NCI-H226 (cell line): ENCODE measurements at places on chromosomes 1 and 21.

- DNase-seq, result no peak
These were observed 235.0 kb downstream of the PTGER3 start for GRCh38 chr1:70812442-70813109.

GRCh38 chr1:50724626-50725286 lies 235.3 kb downstream of the FAF1 start:
- no peak for DNase-seq

GRCh38 chr1:22709891-22710700 lies 543 bp upstream of the EPHB2 start:
- DNase-seq, result peak; percentile 27

DNA sequence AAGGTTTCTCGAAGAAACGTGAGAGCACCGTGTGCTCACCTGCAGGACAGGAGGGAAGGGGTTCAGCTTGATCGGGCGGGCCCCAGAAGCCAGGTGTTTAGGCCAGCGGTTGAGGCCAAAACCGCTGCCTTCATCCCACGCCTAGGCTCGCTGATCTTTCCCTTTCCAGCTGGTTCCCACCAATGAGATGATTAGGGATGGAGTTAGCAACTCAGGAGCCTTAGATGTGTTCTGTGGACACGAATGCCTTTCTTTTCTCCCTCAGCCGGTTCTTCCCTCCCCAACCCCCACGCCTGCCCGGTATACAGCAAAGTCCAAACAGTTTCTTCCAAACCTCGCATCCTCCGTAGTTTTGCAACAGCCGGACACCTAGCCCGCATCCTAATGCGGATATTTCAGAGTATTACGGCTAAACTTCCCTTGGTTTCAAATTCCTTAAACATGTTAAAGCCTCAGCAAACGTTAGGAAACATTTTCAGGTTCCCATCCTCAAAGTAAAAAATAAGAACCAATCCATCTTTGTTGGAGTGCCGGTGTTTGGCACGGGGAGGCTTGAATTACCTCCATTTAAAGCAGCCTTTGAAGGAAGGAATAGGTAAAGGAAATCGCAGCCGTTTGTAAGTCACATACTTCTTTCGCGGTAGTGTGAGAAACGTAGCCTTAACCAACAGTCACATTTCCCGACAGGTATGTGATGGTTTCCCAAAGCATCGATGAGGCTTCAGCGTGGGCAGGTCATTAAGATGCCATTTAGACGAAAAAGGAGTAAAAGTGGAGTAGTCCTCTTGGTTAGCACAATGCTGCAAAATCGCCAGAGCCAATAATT lies 1.1 kb downstream of the LRRC8C start:
- no peak for DNase-seq

DNA sequence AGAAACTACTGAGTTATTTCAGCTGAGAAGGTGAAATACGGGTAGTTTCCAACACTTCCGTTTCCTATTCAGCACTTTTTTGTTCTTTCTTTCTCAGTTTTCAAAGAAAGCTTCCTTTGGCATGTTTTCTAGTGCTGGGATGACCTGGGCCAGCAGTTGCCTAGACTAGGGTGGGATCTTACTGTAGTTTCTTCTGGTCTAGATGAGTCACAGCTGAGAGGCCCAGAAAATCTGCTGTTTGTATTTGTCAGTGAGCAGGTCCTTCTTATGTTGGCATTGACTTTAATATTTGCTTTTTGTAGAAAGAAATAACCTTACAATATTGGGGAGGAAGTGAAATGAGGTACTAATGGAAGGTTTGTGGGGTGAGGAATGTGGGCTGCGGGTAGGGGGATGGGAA lies 22.2 kb downstream of the C1orf21 start:
- no peak for DNase-seq

DNA sequence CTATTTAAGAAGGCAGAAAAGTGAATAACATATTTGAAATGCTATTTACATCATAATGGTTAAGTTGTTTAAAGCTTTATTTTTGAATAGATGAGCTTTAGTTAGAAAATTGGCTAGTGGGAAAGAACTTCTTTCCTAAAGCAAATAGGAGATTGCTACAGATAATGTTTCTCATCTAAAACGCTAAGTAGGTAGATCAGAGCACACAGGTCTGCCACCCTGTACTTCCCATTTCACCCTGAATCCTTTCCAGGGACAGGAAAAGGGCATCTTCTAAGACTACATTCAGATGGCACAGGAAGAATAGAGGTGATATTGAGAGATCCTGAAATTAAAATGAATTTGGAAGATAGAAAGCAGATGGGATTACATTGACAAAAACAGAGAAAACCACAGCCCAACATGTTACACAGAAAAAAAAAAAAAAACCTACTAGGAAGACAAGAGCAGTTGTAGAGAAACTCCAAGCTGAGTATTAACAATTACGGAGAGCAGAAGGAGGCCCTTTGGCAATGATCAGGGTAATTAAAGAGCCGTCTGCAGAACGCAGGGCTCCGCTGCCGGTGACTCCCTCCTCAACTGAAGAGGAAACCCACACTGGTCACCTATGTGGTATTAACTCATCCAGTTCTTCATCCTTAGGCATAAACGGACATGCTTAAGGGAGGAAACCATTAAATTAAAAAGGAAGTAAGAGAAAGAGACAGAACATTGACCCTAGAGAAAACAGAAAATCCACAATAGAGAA lies 53.6 kb upstream of the MAP10 start:
- DNase-seq, result no peak

- DNase-seq, result peak; percentile 50
These were observed 126.7 kb upstream of the CSF3R start for GRCh38 chr1:36609241-36610027.

GRCh38 chr1:219837274-219837993 lies 90.9 kb downstream of the SLC30A10 start:
- peak; percentile 7 for DNase-seq
